ENCODE measurements at places on chromosomes 13 and 19.

GRCh38 chr19:10260141-10260584 lies 8.1 kb downstream of the MRPL4 start:
- ATAC-seq: no peak

DNA sequence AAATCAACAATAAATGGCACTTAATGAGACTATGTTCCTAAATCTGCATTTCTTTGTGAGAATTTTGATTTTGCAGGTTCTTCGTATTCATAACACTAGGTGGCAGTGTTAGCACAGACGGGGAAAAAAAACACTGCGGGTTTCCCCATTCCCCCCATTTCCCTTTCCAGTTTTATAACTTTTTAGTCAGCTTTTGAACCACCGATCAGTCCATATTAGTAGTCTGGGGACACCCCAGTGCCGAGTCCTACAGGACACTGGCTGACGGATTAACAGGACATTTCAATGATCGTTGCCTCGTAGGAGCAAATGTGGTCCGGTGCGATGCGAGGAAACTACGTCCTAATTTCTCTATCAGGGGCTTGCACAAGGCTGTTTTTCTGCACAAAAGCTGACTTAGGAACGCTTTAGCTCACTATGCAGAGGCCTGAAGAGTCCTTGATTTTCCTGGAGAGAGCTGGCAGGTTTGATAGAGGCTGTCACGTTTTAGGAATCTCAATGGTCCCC lies 234.3 kb downstream of the LMO7 start:
- ATAC-seq: peak; percentile 13

- peak; percentile 46 for ATAC-seq
Observed at GRCh38 chr19:47391510-47392223, 27.7 kb downstream of the MEIS3 start.

DNA sequence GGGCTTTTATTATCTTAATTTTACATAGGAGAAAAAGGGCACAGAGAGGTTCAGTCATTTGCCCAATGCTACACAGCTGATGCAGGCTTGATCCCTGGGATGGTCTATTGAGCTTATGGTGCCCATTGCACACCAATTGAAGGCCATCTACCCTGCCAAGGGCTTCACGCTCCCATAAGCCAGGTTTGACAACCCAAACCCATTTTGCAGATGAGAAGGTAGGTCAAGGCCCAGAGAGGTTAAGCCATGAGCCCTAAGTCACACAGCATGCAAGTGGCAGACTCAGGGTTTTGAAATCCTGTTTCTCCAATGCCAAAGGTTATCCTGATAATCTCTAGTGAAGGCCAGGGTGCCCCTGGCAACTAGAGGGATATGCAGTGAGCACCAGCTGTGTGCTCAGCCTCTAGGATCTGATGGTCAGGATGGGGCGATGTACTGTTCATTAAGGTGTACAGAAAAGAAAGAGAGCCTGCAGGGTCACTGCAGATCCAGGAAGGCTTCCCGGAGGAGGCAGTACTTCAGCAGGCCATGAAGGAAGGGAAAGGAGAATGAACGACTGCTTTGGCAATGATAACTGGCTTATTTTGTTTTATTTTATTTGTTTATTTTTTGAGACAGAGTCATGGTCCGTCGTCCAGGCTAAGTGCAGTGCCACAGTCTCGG lies 8.1 kb downstream of the CREB3L3 start:
- ATAC-seq: no peak

DNA sequence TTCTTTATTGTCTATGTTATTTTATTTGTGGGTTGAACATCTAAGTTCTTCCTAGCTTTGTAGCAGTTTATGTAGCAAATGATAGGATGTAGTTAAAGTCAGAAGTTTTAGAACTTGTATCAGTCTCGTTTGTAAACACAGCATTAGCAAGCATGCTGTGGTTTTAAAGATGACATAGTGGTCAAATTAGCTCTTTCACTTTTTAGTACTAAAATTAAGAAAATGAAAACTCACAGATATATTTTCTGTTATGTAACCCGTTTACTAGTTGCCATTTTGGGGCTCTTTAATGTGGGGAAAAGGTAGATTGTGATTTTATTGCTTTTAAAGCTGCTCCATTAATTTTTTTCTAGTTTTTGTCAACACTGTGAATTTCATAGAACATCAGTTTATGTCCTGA lies 216.5 kb downstream of the PCCA start:
- ATAC-seq: no peak

DNA sequence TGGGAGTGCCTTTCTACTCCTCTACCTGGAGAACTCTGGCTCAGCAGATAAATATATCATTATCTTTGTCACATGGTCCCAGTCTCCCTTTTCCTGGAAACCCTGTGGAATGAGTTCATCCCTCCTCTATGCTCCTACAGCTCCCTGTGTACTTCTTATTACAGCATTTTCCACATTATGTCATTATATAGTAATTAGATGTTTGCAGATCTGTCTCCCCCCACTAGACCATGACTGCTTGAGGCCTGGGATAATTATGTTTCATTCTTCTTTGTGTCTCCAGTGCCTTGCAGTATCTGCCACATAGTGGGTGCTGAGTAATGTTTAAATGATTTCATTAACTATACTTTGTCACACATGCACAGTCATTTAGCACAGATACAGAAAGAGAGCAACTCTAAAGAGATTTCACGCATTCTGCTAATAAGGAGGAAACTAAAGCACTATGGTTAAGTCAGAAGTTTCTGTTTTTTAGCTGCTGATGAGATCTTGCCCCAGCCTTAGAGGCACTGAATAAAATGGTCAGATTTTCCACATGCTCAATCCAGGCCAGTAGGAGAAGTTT lies 66.1 kb upstream of the DIAPH3 start:
- no peak for ATAC-seq

DNA sequence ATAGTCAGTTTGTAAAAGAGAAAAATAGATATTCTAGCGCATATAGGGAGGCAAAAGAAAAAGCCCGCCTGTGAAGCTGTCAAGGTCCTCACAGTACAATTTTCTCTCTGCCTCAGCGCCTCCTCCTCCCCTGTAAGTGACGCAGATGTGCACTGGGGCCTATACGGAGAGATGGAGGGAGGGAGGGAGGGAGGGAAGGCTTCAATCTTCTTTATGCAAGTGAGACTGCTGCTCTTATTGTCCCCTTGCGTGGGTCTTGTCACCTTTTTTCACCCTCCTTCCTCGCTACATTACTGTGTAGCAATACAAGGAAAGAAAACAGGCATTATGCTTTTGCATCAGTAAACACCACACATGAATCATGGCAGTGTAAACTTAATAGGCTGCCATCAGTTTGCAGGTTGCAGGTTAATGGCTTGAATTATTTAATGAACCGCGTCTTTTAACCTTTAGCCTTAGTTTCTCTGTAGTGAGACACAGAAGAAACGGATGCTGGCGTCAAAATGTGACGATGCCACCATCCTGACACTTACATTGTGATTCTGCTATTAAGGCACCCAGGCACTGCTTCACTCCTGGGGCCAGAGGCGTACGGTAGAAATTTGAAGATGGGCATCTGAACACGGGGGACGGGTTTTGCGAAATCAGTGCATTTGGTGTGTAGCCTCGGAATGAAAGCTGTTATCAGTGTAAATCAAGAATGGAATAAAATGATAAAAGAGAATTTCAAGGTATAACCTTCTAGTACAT lies at the start of gene KLHL1:
Gene KLHL1, minus strand, starts transcription at position 97 of the 750 bp plus-strand sequence. CDS start 753 bp downstream, outside the sequence.
- no peak for ATAC-seq

DNA sequence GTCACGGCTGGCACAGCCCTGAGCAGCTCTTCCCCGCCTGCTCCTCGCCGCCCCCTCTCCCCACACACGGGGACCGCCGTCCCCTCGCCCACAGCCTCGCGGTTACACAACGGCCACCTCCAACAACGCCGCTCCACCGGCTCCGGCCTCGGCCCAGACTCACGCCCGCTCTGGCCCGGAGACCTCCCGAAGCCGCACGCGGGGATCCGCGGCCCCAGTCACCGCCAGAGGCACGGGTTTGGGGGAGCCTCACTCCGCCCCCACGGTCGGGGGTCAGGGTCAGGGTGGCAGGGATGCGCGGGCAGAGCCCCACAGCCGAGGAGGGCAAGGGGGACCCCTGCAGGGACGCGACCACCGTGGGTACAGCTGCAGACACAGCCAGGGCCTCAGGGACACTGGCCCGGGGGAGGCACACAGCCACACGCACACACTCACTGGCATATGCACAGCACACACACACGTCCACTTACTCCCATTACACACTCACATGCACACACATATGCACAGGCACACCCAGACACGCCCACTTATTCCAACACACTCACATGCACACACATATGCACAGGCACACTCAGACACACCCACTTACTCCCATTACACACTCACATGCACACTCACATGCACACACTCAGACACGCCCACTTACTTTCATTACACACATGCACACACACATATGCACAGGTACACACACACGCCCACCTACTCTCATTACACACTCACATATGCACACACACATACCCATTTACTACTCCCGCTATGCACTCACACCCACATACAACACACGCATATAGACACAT lies 1.6 kb downstream of the TTYH1 start:
- no peak for ATAC-seq
